IPS DF 6.9 (cell line): ENCODE measurements at places on chromosomes 12 and 14.

GRCh38 chr12:6828781-6829535 is 751 bp downstream of the P3H3 start:
- H3K4me1 ChIP-seq, result peaks cover 6% of the 10 kb centered on the region; the same call in 1 of the 2 replicates
- no peak for DNase-seq
- peak overlapping the region; percentile 98 for H3K4me3 ChIP-seq
- no peak overlapping the region for H3K27ac ChIP-seq
- H3K36me3 ChIP-seq, result peaks cover 19% of the 10 kb centered on the region

GRCh38 chr14:38143659-38144505 is 63.8 kb upstream of the SSTR1 start:
- no peak overlapping the region for H3K27ac ChIP-seq
- no peaks in the 10 kb centered on the region for H3K27me3 ChIP-seq
- no peak for DNase-seq
- H3K4me1 ChIP-seq, result peaks cover 2% of the 10 kb centered on the region; the same call in 1 of the 2 replicates
- H3K36me3 ChIP-seq, result no peaks in the 10 kb centered on the region

- H3K27ac ChIP-seq, result no peak overlapping the region
- H3K4me1 ChIP-seq, result no peaks in the 10 kb centered on the region
- DNase-seq, result no peak
- H3K27me3 ChIP-seq, result no peaks in the 10 kb centered on the region
- H3K36me3 ChIP-seq, result no peaks in the 10 kb centered on the region
Observed at GRCh38 chr14:106185837-106186233, 659.5 kb downstream of the TMEM121 start.

GRCh38 chr12:92471551-92471950 is 231.2 kb upstream of the PLEKHG7 start:
- H3K27me3 ChIP-seq, result no peaks in the 10 kb centered on the region
- peaks cover under 1% of the 10 kb centered on the region; the same call in 1 of the 2 replicates for H3K4me1 ChIP-seq
- H3K36me3 ChIP-seq, result no peaks in the 10 kb centered on the region
- H3K4me3 ChIP-seq, result no peak overlapping the region

DNA sequence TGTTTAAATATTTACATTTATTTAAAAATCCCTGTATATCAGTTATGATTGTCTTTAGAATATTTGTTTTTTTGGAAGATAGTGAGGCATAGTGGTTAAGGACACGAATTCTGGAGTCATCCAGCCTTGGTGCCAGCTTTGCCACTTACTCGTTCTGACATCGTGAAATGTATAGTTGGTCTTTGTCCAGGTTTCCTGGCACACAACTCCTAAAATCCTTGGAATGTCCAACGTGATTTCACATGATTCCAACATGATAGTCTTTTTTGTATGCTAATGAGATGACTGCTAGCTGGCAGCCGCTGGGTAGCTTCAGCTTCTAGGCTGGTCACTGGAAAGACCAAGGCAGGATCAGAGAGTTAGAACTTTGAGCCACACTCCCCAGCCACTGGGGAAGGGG is 64.8 kb downstream of the PRICKLE1 start:
- DNase-seq, result no peak
- no peaks in the 10 kb centered on the region for H3K27me3 ChIP-seq
- no peak overlapping the region for H3K4me3 ChIP-seq
